Mammary epithelial cell (primary cell): ENCODE measurements at places on chromosomes 11 and 22. TPM values are rescaled to one million over a fixed set of nuclear protein-coding genes. Genes with fewer than 3 reads are reported as not detected.

Gene SOX6
- total RNA-seq = 2.3 TPM

Gene GPHA2
- not detected for total RNA-seq

Gene GTSE1
- 0.67 TPM for total RNA-seq

Gene RIBC2
- total RNA-seq = 0.38 TPM in 1 of 2 replicates, not detected in the other

Gene ISX
- total RNA-seq = not detected

Gene CAPN5
- 4.3 TPM for total RNA-seq

Gene MS4A6A
- total RNA-seq = not detected

Gene INPP5J
- 0.50 TPM for total RNA-seq
